ENCODE measurements at places on chromosomes 12 and 14.

DNA sequence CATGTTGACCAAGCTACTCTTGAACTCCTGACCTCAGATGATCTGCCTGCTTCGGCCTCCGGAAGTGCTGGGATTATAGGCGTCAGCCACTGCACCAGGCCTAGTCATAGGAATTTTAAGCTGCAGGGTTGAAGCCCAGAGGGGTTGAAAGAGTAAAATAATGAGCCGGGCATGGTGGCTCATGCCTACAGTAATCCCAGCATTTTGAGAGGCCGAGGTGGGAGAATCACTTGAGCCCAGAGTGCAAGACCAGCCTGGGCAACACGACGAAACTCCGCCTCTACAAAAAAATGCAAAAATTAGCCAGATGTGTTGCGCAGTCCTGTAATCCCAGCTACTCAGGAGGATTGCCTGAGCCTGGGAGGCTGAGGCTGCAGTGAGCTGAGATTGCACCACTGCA lies 69.6 kb downstream of the GALNT8 start:
- DNase-seq: no peak

DNA sequence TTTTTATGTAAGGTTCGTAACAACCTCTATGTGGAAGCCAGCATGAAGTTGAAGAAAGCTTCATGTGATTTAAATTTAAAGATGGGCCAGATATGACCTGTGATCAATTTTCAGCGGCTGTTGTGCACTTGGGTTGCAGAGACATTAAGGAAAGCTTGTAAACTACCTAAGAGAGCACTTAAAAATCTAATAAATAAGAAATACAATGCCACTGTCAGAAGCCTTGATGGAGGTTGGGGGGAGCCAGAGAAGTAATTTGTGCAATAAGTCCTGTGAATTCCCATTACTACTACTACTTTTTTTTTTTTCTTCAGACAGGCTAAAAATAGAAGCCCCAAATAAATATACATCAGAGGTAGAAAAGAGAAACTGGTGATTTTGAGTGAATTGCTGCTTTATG lies 30.3 kb upstream of the SLC24A4 start:
- no peak for DNase-seq

DNA sequence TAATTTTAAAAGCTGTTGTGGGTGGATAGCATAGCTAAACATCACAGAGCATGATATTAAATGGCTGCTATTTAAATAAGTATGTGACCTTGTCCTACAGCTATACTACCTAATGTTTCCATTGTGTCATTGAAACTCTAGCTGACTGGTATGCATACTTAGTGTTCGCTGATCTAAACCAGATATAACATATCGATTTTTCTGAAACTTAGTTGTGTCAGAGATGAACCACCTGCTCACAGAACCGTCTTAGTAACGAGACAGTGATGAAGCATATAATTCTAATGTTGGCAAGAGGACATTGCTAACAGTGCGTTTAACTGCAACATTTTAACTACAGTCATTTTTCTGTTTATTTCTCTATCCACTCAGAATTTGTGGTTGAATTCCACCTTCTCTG lies 36.1 kb upstream of the NUAK1 start:
- no peak for DNase-seq

DNA sequence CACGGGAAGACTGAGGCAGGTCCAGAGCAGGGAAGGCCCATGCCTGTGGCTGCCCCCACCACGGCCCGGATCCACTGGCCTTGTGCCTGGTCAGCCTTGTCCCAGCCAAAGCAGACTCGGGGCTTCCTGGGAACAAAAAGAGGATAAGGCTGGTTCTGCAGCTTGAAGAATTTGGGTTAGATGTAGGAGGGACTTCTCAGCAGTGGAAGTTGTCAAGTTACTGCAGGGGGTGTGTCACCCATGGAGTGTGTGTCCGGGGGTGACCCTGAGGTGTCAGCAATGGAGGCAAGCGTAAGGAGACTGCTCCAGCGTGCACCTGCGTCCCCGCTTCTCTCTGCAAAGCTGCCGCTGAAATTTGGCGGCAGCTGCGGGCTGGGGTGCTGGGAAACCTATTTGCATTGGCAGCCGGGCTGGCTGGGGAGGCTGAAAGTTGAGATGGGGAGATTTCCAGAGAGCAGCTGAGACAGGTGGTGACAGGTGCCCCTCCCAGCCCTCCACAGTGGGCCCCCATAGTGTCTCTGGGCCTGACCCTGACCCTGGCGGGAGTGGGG lies 12.5 kb upstream of the TNFAIP2 start:
- DNase-seq: no peak

GRCh38 chr12:124436366-124436765 lies 131.0 kb downstream of the NCOR2 start:
- DNase-seq: no peak

- DNase-seq: no peak
These were observed 262.4 kb downstream of the NPAS3 start for GRCh38 chr14:33201116-33201515.

- peak; percentile 31 for DNase-seq
These were observed 31.7 kb downstream of the RASAL1 start for GRCh38 chr12:113103756-113104450.

DNA sequence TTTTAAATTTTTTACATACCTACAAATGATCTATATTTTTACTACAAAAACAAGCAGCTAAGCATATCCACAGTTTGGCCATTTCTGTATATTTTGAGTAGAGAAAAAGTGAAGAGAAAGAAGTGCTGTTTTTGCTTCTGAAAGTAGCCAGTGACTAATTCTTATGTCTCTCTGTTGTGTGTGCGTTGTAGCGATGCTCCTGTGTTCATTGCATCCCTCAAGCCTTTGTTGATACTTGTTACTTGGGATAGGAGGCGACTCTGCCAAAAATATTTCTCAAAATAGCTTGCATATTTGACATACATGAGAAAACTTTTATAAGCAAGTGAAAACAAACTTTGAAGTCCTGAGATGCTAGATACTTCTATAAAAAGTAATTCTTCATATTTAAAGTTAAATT lies 714.1 kb downstream of the FSCB start:
- DNase-seq: no peak
